ENCODE measurements at places on chromosomes 5 and 9.

- DNase-seq, result no peak
These were observed 33.8 kb downstream of the MED10 start for GRCh38 chr5:6344593-6344989.

DNA sequence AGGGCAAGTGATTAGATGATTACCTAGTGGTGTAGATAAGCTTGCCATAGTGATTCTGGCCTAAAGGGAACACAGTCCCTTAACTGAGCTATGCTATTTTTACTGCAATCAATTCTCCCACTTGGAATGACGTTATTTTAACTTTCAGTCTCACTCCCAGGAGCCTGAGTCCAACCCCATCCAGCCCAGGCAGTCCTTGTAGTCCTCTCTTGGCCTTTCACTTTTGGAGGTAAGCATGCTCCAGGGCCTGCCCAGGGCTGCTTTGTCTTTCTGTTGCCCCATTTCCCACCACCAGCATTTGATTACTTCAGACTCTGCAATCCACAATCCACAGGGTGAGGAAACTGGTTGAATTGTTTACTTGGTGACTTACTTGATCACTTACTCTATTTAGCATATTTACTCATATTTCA is 233.0 kb downstream of the CD180 start:
- peak; percentile 22 for DNase-seq

DNA sequence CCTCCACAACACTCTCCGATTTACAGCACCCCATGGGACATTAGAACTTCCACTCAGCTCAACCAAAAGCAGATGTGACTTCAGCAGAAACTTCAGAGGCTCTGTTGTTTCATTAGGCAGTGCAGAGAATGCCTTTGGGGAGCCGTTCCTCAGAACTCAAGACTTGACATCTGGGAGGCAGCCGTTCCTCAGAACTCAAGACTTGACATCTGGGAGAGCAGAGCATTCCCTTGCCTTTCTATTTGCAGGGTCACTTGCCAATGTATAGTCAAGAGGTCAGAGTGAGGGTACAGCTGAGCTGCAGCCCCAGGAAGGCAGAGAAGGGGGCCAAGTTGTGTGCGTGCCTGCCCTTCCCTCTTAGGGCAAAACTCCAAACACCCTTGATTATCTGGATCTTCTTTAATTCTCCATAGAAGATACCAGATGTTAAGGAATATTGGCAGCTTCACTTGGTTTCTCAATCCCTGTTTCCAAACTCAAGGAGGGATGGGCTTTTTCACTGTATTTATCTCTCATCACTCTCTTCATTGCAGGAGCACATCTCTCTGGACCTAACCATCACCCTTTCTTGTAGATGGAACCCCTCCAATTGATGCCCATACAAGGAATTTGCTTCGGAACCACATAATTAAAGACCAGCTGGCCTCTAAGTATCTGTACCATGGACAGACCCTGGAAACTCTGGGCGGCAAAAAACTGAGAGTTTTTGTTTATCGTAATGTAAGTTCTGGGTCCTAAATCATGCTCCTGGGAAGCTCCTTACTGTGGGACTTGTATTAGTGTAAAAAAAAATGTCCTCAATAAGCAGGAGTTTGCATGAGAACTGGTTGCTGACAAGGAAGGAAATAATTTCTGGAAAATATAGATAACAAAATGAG is 25.6 kb downstream of the TGFBI start:
- DNase-seq, result no peak

DNA sequence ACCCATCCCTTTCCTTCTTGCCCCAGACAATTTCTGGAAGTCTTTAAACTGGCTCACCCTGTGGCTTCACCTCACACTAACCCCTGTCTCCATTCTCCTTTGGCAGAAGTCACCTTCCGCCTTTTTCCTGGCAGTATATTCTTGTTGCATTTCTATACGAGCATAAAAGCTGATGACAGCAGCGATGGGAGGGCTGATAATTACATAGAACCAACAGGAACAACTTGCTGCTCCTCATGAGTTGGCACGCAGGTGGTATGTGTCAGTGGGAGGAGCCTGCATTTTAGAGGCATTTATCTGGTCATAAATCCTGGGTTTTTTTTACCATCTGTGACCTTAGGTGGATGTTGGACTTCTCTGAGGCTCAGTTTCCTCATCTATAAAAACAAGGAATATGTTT is 61.4 kb upstream of the CKMT2 start:
- DNase-seq, result no peak

DNA sequence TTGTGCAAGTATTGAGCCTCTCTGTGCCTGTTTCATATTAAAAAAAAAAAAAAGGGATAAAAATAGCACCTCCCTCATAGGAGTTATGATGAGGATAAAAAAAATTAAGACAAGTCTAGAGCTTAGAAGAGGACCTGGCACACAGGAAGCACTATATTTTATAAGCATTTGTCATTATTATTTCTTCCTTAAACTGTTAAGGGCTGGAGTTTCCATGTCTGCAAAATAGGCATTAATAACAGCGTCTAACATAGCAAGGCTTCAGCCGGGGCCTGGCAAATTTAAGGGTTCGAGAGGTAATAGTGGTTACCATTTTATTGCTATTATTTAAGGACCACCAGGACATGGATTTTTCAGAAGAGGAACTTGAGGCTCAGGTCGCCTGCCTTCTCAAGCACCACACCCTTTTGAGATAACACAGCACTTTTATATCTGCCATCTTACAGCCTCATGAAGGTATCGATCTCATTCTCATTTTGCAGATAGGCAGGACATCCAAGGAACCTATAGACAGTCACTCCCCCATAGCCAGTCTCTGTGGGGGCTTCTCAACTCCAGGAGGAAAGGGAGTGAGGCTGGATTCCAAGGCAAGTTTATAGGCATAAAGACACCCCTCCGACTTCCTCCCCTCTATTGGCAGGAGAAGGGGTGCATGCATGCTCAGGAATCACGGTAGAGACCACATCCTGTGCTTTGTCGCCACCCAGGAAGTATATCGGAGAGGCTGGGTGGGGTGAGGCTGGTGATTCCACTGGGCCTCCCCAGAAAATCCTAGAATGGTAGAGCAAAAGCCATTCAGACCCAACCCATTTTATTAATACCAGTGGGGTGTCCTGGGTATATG is 2.4 kb downstream of the ANXA6 start:
- DNase-seq, result peak; percentile 48

- DNase-seq, result no peak
These were observed 5.2 kb upstream of the GCNT4 start for GRCh38 chr5:75057561-75057960.

GRCh38 chr9:32644698-32645097 is 9.2 kb upstream of the TAF1L start:
- DNase-seq, result peak; percentile 97

DNA sequence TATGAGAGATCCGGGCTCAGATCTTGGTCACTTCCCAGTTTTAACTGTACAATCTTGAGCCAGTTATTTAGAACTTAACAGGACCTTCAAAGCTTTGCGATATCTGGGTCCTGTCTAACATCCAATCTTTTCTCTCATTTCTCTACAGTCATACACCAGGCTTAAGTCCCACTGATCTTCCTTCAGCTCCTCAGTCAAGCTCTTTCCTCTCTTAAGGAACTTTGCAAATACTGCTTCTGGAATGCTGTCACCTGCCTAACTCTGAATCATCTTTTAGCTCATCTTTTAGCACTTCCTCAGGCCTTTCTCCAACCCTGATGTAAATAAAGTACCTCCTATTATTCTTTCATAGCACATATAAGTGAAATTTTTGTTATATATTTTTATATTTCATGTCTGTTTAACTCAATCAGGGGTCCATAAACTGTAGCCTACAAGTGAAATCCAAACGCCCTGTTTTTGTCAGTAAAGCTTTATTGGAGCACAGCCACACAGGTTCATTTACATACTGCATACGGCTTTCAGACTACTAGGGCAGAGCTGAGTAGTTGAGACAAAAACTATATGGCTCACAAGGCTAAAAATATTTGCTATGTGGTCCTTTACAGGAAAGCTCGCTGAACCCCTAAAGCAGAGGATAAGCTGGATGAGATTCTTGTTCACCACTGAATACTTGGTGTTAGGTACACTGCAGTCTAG is 63.5 kb downstream of the MEF2C start:
- peak; percentile 6 for DNase-seq

GRCh38 chr9:5446451-5447236 is 3.7 kb upstream of the CD274 start:
- DNase-seq, result peak; percentile 78

GRCh38 chr5:16095612-16096011 is 84.0 kb downstream of the MARCHF11 start:
- no peak for DNase-seq

DNA sequence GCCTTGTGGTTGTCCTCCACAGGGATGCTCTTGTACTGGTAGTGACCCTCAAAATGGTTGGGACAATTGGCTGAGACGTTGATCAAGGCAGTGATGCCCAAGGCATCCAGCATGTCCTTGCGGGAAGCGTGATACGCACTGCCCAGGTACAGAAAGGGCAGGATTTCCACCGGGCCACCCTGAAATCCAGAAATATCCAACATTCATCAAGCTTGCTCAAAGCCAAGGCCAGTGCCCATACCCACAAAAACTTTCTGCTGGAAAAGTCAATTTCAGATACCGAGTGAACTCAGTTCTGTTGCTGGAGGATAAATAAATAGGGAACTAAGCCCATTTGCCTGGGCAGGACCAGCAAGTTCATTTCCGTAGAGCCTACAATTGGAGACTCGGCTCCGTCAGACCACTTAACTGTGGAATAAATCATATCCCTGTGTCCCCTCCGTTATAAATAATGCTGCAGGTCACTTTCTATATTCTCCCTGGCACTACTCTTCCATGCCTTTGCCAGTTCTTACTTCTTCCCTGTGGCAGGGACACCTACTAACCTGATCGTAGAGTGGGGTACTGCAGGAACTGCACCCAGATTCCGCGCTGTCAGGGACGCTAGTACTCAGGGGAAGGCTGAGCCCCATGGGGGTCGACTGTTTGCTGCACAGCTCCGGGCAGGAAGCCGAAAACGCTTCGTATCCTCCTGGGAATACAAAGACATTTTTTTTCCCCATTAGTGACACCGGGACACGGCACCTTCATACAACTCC is 1.2 kb downstream of the DUSP1 start:
- DNase-seq, result no peak

- no peak for DNase-seq
These were observed 7.4 kb upstream of the ADAM19 start for GRCh38 chr5:157582731-157583620.

GRCh38 chr5:132265336-132266030 is 8.0 kb downstream of the PDLIM4 start:
- DNase-seq, result peak; percentile 96

DNA sequence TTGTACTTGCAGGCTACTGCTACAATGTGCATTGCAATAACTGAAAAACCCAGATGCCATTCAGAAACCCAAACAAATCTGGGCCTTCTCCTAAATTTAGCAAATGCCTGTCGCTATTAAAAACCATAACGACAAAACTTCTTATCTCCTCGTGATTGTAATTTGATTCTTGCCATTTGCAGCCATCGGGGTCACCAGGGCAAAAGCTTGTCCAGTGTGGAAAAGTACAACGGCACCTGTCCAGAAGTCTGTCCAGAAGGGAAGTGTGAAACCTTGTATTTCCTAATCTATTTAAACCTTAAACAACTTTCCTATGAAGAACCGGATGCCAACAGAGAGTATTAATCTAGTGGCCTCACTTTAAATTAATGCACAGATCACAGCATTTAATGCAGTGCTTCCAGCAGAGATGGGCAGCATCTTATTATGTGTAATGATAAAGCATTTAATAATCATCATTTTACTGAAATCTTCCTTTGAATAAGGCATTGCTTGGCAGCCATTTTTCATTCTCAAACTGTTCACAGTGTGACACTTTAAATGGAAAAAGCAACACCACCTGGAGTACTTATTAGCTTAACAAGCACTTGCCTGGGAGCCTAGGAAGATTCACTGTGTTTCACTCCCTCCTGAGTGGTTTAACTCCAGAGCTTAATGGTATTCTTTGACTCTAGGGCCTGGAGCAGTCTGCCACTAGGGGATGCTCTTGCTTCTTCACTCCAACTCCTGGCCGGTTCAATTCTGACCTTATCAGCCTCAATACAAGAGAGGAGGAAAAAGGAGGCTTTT is 4.9 kb upstream of the C7 start:
- peak; percentile 68 for DNase-seq

GRCh38 chr5:179274321-179275315 is 70.6 kb downstream of the ADAMTS2 start:
- no peak for DNase-seq
